Iris pigment epithelial cell (primary cell): ENCODE measurements at places on chromosomes 5 and 9.

DNA sequence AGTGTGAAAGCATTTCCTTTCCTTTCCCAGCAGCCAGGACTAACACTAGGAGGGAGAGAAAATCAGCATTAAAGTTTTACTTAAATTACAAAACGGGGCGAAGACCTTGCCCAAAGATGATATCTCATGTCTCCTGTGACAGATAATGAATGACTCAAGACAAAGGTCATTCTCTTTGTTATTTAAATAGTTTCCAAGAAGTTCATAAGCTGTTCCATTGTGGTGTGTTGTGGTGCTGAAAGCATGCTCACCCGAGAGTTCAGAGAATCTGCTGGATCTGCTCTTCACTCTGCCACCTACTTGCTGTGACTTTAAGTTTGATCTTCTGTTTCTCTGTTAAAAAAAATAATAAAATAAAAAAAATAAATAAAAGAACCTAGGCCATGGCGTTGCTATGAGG is 265.9 kb upstream of the NR4A3 start:
- no peak for DNase-seq

DNA sequence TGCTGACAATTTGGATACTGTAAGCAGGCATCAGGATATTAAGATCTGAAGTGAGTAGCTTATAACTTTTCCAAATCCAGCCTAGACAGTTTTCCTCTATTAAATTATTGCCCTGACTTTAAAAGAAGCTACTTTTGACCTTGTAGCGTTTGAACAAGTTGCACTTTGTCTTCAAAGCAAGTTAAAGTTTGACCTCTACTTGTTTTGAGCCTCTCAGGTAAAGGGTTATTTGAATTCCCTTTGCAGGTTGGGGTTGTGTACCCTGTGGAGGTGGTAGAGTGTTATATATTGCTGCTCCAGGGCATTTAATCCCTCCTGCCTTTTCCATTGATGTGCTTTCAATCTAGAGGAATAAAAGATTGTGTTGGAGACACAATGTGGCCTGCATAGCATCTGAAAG is 30.1 kb downstream of the FXN start:
- no peak for DNase-seq

DNA sequence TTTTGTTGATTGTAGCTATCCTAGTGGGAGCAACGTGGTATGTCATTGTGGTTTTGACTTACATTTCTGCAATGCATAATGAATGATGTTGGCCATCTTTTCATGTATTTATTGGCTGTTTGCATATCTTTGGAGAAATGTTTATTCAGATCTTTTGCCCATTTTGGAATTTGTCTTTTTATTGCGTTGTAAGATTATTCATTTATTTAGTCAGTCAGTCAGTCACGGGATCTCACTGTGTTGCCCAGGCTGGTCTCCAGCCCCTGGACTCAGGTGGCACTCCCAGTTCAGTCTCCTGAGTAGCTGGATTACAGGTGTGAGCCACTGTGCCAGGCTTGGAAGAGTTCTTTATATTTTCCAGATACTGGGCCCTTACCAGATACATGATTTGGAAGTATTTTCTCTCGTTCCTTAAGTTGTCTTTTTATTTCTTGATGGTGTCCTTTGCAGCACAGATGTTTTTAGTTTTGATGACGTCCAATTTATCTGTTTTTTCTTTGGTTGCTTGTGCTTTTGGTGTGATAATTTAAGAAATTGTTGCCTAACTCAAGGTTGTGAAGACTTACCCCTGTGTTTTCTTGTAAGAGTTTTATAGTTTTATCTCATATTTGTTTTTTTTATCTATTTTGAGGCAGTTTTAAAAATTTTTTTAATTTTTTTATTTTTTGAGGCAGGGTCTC is 67.1 kb downstream of the EHMT1 start:
- peak; percentile 81 for DNase-seq

GRCh38 chr9:36457836-36458429 is 57.9 kb upstream of the RNF38 start:
- no peak for DNase-seq

DNA sequence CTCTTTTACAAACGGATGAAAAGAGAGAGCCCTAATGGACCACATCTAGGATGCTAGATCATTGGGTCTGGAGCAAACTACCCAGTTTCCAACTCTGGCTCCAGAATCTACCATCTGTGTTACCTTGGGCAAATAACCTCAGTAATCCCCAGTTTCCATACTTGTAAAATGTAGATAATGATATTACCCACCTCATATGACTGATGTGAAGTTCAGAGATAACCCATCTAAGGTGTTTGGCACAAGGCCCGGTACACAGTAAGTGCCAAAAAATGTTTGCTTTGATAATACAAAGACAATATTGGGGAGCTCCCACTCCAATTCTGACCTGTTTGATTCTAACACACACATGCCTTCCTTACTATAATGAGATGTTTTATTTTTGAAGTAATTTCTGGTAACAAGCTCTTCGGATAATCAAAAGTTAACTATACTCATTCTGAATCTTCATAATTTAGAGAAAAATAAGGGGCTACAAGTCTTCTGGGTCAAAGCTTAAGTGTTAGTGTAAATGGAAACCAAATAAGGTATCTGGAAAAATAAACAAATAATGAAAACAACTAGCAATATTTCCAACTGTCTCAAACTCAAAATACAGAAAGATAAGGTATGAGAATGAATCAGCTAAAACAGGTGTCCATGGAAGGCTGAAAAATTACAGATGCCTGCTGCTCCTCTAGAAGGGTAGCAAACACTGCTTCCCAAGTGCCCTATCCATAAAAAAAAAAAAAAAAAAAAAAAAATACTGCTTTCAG is 30.4 kb downstream of the ELL2 start:
- no peak for DNase-seq

GRCh38 chr5:122195802-122196394 is 66.6 kb downstream of the ZNF474 start:
- peak; percentile 65 for DNase-seq

DNA sequence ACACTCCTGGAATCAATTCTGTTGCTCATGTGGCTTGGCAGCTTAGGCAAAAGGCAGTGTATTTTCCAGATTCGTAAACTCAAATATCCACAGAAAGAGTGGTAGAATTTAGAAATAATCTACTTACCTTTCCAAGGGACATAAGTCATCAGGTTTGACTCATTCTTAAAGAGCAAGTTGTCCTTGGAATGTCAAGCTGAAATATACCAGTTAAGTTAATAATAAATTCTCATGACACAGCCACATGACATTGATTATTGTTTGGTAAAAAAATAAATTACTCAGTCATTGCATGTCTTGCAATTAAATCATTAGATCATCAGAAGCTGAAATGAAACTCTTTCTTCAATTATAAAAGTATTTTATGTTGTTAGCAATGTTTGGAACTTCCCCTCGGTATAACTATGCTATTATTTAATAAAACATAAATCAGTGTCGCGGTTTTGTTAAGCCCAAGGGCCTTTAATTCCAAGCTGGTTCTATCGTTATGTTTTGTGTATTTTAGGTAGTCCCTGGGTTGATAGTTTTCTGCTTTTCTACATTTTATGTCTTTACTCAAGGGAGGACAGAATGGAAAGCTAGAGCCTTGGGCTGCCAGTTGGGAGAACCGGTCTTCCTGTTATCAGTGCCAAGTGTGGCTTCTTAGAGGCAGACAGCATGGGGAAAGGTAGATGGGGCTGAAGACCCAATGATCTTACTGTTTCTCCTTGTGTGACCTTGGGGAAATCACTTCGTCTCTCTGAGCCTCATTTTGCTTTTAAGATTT is 79.3 kb upstream of the PRLR start:
- no peak for DNase-seq

DNA sequence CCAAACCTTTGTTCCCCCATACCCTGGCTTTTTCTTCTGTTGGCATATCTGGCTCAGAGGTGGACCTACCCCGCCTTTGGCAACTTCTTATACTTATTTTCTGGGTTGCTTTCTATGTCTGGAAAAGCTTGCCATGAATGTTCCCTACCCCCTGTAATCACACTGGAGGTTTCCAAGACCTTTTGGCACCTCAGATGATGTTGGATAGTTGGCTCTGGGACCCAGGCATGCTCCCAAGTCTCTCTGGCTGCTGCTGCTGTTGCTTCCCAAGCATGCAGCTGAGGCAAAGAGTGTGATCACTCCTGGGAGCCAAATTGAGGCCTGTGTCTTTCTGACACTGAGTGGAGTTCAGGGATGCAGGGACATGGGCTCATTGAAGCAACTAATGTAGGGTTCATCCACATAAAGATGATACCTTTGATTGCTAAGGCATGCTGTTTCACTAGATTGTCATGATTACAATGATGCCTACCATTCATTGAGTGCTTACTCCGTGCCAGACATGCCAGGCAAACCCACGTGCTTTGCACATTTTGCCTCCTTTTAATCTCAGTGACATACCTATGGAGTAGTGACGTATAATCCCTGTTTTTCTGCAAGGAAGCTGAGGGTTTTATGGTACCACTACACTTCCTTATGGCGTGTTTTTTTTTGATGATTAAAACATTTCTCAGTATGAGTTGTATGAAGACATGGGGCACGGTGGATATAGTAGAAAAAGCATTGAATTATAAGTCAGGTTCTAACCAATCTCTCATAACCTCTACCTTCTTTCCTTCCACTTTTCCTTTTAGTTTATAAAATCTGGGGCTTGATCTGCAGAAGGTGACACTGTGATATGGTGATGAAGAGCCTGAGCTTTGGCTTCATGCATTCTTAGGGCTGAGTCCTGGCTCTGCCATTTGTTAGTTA is 73.1 kb downstream of the ARHGAP26 start:
- no peak for DNase-seq

DNA sequence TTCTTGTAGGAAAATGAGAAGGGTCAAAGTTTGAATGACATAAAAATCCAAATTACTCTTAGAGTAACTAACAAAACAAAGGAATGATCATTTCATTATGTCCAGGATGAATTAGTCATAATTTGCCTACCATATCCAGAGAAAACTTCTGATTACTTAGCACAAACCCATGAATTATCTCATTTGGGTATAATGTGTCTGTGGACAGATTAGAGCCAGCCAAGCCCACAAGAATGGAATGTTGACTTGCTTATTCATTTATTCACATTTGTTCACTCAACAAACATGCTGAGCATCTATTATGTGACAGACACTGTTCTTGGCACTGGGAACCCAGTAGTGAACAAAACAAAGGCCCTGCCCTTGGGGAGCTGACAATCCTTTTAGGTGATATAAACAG is 87.4 kb downstream of the APBA1 start:
- peak; percentile 9 for DNase-seq

- DNase-seq, result no peak
These were observed 482.6 kb downstream of the ZNF608 start for GRCh38 chr5:124263680-124264491.

GRCh38 chr9:121282277-121283079 is 14.5 kb downstream of the GSN start:
- DNase-seq, result peak; percentile 70

- peak; percentile 78 for DNase-seq
These were observed 821.6 kb downstream of the TLE1 start for GRCh38 chr9:80867731-80868130.

- no peak for DNase-seq
These were observed 577.4 kb downstream of the ISL1 start for GRCh38 chr5:51960617-51961121.

DNA sequence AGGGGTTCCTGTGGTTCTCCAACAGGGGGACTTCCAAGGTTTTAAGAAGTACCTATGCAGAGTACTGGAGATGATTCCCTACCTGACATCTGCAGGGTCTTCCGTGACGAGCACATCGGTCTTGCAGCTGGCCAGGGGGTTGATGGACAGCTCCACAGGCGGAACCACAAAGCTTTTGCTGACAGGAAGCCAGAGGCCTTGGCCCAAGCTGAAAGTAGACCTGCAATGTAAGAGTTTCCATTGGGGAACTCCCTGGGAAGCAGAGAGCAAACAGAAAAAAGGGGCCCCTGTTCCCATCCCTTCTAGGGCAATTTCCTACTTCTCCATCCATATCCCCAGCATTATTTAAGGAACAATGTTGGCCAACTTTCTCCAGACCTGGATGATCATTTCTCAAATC is 288.0 kb downstream of the TRIM32 start:
- DNase-seq, result no peak

DNA sequence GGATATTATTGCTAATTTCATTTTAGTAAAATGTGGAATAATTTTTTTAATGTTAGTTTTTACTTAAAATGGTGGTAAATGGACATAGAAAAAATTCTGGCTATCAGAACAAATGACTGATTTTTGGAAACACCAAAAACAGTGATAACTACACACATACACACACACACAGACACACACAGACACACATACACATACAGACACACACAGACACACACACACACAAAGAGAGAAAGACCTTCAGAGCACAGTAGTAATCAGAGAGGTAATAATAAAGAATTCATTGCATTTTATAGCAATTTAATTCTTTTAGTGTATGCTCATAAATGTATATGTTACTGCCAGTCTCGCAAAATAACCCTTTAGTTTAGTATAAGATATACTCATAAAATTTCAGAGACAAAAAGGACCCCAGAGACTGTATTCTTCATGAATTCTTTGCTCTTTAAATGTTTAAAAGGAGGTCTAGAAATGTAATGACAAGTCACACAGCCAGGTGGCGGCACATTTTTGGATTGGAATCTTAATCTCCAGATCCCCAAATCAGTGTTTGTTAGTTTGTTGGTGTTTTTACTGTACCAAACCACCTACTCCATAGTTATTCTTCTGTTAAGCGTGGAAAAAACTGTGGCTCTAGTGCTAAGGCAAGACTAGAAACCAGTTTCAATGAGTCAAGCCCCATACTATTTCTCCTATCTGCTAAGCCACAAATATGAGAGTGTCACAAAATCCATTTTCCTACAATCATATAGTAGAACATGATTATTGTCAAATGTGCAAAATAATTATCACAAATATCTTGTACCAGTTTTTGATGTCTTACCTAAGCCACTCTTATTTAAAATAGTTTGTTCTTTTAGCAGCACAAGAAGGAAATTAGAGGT is 109.9 kb downstream of the EDIL3 start:
- peak; percentile 35 for DNase-seq

DNA sequence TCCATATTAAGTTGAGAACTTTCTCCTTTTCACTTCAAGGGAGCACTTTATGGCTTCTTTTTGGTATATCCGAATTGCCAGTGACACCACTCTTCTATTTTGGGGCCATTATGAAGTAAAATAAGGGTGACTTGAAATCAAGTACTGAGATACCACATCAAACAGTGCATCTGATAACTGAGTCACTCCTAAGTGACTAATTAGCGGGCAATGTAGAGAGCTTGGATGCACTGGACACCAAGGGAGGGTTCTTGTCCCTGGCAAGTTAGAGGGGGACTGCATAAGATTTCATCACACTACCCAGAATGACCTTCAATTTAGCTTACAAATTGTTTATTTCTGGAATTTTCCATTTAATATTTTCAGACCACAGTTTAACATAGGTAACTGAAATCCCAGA is 813.9 kb upstream of the CDH10 start:
- DNase-seq, result peak; percentile 0

- peak; percentile 82 for DNase-seq
These were observed 139.3 kb downstream of the AOPEP start for GRCh38 chr9:94865582-94866452.

DNA sequence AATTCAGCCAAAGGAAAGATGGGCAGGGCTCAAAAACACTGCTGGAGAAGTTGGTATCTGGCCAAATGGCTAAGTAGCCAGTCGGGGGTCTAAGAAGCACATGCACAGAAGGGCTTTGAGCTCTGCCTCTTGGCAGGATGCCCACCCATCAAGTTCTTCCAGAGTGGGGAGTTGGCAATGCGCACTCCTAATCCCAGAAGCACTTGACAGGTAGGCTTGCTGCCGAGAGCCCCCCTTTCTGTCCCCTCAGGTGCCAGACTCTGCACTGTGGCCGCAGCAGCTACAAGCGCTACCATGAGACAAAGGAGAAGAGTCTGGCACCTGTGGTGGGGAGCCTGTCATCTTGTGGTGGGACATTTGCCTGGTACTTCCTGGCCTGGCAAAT is 252.9 kb upstream of the SLC24A2 start:
- no peak for DNase-seq
